Activated CD4-positive, alpha-beta T cell treated with anti-CD3 and anti-CD28 coated beads for 48 hours (primary cell): ENCODE measurements at places on chromosomes 3 and 15.

DNA sequence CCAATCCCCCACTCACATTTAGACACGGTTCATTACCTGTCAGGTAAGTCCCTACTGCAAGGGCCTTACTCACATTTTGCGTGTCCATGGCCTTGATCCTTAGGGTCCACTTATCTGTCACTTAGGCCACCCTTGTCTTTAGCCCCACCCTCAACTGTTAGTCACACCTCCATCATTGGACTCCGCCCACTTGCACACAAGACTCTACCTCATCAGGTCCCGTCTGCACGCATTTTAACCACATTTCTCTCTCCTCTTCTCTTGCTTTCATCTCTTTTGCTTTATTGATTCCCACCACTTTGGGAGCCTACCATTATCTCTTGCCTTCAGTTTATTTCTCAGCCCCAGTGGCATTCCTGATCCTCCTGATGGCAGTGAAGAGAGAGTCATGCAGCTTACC, at the start of gene IQCF6:
Gene IQCF6, minus strand, starts transcription at position 101 of the 400 bp plus-strand sequence. Its CDS starts 13 bp downstream, at position 88.
- no peak for DNase-seq

DNA sequence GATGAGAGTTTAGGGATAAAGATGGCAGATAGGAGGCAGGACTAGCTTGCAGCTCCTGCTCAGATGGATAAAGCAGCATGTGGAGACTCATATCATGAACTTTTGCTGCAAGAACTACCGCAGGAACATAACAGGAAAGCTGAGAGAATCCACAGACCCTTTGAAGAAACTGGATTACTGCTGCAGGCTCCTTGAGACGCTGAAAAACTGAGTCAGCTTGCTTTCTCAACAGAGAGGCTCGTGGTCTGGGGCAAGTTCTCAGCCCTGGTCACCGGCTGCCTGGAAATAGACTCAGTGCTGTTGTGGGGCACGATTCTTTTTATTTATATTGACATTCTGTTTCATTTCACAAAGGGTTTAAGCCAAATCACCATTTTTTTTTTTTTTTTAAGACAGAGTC, 28.8 kb upstream of the TRIM59 start:
- DNase-seq, result no peak

GRCh38 chr3:32384938-32385337, 6.7 kb upstream of the CMTM7 start:
- DNase-seq, result no peak

DNA sequence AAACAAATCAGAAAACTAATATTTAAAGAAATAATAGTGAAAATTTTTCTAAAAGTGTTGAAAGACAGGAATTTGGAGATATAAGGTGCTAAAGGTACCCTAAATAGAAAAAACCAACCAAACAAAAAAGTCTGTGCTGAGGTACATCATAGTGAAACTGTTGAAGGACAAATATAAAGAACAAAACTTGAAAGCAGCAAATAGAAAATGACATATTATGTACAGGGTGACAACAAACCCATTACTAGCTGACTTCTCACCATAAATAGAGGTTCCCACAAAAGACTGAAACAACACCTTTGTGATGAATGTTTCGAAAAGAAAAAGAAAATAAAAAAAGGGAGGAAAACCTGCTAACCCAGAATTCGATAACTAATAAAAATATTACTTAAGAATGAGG, 502.5 kb upstream of the NECTIN3 start:
- no peak for DNase-seq

- no peak for DNase-seq
These were observed 15.9 kb downstream of the POPDC2 start for GRCh38 chr3:119644481-119644880.

- peak; percentile 23 for DNase-seq
These were observed 3.2 kb downstream of the LAMP3 start for GRCh38 chr3:183159333-183159732.

GRCh38 chr3:129107793-129108192, 13.8 kb downstream of the RAB43 start:
- no peak for DNase-seq

DNA sequence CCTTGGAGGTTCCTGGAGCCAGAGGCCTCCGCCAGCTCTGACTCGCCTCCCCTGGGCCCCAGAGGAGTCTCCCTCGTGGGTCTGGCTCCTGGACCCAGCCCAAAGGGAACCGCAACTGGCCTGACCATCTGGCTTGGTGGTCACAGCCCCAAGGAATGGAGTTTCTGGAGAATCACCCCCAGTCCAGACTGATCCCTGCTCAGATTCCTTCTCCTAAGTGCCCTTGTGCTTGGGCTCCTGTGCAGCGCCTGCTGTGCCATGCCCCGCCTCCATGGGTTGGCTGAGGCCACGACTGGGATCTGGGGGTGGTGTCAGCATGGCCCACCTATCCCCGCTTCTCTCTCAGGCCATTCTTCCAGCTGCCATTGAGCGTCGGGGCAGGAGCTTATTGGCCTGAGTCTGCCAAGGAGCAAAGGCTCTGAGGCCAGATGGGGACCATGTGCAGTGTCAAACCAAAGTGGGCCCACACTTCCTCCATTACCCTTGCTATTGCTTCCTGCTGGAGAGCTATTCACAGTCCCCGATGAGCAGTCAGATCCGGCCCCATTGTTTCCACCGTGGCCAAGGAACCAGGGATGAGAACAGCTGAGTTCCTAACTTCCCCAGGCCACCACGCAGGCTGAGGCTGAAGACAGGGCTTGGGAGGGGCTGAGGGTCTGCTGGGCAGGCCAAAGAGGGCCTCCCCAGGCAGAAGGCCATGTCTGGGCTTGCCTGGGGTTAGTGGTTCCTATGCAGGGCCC, 19.0 kb downstream of the CSPG4 start:
- no peak for DNase-seq

DNA sequence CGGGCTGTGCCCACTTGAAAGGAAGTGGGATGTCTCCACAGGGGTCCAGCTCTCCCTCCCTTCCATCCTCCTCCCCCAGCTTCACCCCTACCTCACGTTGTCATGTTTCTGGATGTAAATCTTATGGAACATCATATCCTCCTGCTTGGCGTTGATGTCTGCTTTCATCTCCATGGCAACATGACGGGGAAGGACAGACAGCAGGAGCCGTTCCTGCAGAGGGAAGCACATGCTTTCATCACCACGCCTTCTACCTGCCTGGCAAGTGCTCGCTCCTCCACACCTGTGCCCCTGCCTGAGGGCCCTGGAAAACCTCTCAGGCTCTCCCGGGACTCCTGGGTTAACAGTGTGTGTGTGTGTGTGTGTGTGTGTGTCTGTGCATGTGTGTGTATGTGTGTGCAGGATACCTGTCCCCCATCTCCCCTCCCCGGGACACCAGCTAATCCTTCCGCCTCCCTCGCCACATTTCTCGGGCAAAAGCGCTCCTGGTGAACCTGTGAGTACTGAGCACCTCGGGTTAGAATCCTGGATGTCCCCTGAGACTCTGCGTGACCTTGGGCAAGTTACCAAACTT, 101.1 kb downstream of the ADCY5 start:
- DNase-seq, result no peak

DNA sequence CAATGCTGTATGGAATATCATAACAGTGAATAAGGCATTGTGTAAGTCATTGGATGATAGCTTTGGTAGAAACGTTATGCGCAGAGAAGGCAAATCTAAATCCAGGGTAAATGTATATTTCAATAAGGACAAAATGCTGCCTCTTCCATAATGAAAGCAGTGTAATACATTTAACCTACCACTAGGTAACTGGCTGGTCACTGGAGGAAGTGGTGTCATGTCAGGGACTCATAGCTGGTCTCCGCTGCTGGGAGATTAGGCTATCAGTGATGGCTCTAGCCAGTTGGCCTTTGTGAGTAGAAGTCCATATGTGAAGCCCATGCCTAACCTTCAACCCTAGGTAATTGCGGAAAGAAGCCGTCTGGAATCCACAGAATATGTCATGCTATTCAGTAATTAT, 140.9 kb downstream of the NLGN1 start:
- DNase-seq, result no peak

DNA sequence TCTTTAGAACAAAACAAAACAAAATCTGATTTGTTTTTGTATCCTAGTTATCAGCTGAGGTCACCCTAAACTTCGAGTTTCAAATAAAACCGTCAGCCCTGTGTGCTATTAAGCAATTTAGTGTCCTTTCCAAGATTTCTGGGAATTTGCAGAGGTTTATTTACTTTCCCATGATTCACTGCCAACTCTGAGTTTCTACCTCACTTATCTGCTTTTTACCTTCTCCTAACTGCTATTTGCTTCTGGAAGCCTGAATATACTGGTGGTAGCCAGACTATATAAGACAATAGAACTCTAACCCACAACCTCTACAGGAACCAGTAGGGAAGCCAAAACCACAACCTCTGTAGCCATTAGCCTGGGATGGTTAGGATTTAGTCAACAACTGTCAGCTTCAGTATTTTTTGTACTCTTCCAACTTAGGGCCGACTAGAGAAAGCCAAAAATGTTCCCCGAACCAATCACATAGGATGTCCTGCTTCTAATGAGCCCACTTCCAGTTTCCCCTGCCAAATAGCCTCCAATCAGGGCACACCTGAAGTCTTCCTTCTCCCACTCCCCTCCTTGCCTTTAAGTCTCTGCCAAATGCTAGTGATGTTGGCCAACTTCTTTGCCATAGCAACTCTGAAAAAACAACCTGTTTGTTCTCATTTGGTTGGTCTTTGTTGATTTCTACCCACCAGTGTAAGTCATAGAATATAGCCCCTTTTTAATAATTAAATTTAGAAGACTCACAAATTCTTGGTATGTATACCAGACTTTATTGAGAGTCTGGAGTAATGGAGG, 273.1 kb downstream of the ULK4 start:
- DNase-seq, result no peak

GRCh38 chr3:126696701-126697267, 7.3 kb upstream of the CHCHD6 start:
- DNase-seq, result no peak

- no peak for DNase-seq
These were observed 43.2 kb downstream of the CMTM6 start for GRCh38 chr3:32459450-32459849.

DNA sequence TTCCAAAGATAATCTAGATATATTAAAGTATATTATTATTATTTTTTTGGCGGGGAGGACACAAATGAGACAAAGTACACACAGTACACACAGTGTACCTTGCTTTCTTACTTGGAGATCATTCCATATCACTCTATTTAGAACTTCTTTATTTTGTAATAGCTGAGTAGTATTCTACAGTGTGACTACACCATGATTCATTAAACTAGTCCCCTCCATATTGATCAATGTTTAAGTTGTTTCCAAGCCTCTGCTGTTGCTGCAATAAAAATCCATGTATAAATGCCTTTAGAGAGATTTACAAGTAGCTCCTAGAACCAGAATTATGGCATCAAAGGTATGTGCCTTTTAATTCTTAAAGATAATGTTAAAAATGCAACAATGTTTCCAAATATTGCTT, 38.8 kb downstream of the PYGO1 start:
- no peak for DNase-seq

DNA sequence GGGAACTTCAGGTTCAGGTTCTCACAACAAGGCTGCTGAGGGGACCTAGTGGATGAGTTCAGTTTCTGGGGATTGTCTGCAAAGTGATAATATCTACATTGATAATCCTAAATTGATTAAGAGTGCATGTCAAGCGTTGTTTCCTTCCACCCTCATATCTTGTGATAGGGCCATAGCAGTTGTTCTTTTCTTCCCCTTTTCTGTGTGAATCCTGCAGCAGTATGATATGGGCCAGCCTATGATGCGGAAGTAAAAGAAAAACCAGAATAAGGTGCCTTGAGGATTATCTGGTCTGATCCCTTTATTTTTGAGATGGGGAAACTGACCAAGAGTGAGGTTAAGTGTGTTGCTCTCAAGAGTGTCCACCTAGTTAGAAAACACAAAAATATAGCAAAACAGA, 86.2 kb downstream of the MITF start:
- DNase-seq, result no peak

GRCh38 chr3:190526787-190527762, 13.2 kb downstream of the IL1RAP start:
- no peak for DNase-seq

DNA sequence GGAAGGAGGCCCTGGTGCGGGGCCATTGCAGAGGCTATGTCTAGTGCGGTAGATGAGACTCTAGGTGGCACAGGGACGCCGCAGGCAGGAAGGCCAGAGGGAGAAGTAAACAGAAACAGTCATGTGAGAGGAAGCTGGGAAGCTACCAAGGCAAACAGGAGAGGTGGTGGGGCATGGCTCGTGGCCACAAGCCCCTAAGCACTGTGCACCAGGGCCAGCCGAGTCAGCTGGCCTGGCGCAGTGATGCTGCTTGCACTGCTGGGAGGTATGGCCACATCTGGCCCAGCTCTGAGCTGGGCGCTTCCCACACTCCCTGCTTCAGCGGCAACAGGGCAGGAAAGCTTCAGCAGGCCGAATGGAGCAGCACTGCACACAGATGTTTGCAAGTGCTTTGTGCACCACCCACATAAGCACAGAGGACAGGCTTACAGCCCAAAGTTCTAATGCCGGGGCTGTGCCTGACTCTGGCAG, 76.6 kb downstream of the SRGAP3 start:
- DNase-seq, result no peak

DNA sequence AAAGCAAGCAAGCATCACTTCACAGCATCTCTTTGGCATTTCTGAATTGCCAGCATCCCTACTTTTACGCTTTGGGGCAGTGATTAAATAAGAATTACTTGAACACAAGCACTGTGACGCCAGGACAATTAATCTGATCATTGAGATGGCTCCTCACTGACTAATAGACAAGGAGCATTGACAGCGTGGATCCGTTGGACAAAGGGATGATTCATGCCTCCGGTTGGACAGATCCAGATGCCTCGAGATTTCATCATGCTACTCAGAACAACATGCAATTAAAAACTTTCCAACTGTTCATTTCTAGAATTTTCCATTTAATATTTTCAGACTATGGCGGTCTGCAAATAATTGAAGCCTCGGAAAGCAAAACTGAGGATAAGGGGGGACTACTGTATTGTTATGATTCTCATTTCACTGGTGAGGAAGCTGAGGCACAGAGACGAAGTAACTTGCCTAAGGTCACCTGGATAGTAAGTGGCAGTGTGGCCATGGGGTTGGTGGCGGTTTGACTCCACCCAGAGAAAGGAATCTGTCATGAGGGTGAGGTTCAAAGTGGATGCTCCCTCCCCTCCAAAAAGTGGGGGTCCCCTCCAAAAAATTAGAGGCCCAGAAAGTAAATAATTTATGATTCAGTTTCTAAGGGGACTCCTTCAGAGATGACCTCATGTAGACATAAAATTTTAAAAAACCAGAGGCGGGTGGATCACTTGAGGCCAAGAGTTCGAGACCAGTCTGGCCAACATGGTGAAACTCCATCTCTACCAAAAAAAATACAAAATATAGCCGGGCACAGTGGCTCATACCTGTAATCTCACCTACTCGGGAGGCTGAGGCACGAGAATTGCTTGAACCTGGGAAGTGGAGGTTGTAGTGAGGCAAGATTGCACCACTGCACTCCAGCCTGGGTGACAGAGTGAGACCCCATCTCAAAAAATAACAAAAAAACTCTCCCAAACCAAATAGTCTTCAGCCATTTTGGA, 12.3 kb upstream of the PGPEP1L start:
- no peak for DNase-seq
